ENCODE measurements at places on chromosomes 1 and 21.

DNA sequence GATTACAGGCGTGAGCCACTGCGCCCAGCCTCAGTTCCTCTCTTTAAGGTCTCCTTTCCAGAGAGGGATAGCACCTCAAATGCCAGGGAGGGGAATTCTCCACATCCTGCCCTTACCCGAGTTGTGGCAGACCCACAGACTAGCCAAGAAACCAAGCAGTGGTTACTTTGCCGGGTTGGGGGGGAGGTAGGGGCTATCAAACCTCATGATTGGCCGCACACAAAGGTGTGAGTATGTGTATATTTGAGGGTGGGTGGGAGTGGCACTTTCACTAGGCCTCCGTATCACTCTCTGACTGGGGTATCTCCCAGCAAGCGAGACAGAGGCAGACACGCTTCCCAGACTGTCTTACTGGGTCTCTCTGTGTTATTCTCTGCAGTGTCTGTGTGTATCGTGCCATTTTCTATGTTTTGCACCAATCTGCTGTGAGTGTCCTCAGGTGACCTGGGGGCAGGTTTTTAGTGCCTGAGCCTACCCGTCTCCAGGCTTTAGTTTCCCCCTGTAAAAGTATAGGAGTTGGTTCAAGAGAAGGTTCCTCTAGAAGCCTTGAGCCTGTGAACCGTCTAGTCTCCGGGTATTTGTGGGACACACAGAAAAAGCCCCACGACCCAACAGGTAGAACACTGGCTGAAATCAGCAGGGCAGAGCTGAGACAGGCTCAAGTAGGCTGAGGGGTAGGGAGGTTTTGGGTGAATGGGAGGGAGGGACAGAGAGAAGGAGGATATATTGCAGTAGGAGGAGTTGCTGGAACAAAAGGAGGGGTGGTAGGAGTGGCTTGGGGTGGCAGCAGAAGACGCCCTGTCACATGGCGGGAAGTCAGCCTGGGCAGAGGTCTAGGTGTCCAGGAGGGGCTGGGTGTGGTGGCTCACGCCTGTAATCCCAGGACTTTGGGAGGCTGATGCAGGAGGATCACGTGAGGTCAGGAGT is 10.3 kb downstream of the LMNA start:
- DNase-seq, result no peak

GRCh38 chr1:2587071-2587859 is 688 bp downstream of the PRXL2B start:
- no peak for DNase-seq

DNA sequence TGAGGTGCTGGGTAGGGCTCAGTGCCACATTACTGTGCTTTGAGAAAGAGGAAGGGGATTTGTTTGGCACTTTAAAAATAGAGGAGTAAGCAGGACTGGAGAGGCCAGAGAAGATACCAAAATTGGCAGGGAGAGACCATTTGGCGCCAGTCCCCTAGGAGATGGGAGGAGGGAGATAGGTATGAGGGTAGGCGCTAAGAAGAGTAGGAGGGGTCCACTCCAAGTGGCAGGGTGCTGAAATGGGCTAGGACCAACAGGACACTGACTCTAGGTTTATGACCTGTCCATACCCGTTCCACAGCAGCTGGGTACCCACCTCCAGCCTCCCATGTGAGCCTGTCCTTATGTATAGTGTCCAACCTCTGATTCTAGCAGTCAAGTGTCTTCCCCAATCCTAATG is 1.0 kb upstream of the CRTC2 start:
- no peak for DNase-seq

- peak; percentile 24 for DNase-seq
Observed at GRCh38 chr1:107250169-107250568, 109.3 kb downstream of the NTNG1 start.

- no peak for DNase-seq
Observed at GRCh38 chr21:25638660-25639550, at the start of gene JAM2. Gene JAM2, plus strand, starts transcription at chr21:25639258. Its CDS starts 564 bp downstream, at chr21:25639822.

- DNase-seq, result no peak
Observed at GRCh38 chr1:50582346-50582745, 159.1 kb upstream of the DMRTA2 start.

DNA sequence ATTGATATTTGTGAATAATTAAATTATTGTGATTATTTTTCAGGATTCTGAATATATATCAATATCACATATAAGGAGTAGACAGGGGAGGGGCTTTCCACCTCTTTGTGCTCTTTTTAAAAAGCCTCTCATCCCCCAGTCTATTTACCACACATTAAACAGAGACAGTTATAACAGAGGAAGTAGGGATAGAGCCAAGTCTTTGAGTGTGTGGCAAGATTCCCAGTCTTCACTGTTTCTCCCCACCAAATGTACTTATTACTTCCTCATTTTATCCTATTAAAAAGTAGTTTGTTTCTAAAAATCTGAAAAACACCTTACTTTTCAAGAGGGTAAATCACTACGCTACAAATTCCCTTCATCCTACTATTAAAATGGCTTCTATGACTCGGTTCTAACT is 46.7 kb downstream of the EPS15 start:
- DNase-seq, result no peak

GRCh38 chr1:161218301-161219077 is 3.4 kb downstream of the FCER1G start:
- DNase-seq, result no peak

GRCh38 chr1:152972196-152972886 is 1.9 kb downstream of the SPRR4 start:
- no peak for DNase-seq

DNA sequence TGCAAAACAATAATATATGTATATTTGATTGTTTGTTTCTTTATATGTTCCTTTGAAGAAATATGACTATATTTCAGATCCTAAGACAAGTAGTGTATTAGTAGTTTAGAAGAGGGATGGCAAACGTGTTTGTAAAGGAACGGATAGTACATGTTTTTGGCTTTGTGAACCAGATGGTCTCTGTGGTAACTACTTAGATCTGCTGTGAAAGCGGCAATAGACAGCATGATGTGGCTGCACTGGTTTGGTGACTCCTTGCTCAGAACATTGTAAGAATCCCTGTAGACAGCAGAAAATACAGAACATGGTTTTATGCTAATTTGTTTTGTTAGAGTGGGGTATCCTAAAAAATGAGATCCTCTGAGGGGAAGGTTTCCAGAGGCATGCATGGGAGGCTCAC is 3.1 kb downstream of the ACADM start:
- DNase-seq, result no peak

DNA sequence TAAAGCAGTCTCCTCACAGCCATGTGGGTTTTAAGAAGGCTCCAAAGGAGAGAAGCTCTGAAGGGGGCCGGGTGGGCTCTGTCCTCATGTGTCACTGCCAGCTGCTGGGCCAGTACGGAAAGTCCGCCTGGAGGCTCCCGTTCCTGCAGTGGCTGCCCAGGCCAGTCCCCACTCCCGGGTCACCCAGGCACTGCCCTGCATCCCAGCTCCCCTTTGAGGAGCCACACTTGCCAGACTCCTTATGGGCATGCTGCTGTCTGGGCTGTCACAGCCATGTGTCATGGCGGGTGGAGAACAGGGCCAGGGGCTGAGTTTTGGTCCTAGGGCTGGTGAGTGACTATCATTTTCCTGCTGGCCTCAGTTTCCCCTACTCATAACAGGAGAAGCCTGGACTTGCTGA is 79.4 kb upstream of the ACTRT2 start:
- DNase-seq, result no peak

GRCh38 chr1:32883338-32884031 is 2.8 kb upstream of the HPCA start:
- DNase-seq, result no peak

- DNase-seq, result no peak
Observed at GRCh38 chr1:217053676-217054075, 330.4 kb upstream of the ESRRG start.

- no peak for DNase-seq
Observed at GRCh38 chr1:198064181-198064580, 92.6 kb upstream of the NEK7 start.

DNA sequence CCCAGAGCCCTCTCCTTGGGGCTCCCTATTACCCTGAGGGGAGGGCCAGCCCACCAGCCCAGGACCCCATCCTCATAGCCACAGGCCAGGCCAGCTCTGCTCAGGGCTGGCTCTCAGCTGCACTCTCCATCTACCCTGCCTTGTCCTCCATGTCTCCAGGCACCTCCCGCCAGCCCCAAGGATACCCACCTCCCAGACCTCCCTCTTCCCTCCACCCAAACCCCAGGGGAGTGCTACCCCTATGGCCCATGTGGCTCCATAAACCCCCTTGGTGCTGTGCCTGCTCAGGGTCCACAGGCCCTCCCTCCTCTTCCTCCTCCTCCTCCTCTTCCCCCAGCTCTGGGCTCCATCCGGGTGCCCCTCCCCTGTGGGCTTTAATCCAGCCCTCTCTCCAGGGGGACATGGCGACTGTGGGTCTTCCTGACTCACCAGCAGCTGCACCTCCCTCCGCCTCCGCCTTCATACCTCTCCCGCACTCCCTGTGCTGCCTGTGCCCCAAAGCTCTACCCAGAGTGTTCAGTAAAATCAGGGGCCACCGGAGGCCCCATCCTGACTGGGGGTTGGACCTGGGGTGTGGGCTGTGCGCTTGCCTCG is 9.1 kb downstream of the YBEY start:
- DNase-seq, result no peak

- DNase-seq, result peak; percentile 63
Observed at GRCh38 chr1:78114034-78114956, 68.5 kb downstream of the GIPC2 start.

GRCh38 chr1:45953934-45954847 is 150.8 kb downstream of the MAST2 start:
- no peak for DNase-seq

- no peak for DNase-seq
Observed at GRCh38 chr1:155884031-155884960, 24.9 kb downstream of the SYT11 start.

GRCh38 chr1:181987334-181987895 is 74.1 kb downstream of the ZNF648 start:
- no peak for DNase-seq

GRCh38 chr1:63442141-63442475 is 74.7 kb downstream of the ALG6 start:
- DNase-seq, result no peak

Data from NCI-H510A (cell line).